Amygdala (tissue), 56 donors: ENCODE measurements at places on chromosomes 13 and 19.

DNA sequence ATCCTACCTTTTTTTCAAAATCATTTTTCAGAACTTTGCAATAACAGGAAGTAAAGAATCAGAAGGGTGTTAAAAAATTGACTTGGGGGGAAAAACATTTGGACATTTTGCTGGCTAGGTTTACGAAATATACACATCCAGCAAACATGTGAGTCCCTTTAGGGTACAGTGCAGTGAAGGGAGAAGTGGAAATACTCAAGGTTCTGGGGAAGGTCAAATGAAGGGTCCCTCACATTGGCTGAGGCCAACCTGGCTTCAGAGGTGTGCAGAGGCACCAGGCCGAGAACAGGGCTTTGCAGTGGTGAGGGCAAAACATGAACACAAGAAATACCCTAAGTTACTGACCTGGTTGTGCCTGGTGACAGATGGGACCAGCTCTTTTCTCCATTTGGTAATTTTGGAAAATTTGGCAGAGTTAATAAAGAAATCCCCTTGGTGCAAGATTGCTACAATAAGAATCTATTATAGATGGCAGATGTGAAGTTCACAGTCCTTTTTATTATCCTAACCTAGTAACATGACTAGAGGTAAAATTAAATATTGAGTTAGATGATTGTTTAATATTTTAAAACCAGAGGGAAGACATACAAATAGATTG is 1.5 kb upstream of the UPF3A start:
- no peak for DNase-seq

GRCh38 chr19:57587529-57587928 is 3.6 kb downstream of the ZIK1 start:
- DNase-seq = no peak

DNA sequence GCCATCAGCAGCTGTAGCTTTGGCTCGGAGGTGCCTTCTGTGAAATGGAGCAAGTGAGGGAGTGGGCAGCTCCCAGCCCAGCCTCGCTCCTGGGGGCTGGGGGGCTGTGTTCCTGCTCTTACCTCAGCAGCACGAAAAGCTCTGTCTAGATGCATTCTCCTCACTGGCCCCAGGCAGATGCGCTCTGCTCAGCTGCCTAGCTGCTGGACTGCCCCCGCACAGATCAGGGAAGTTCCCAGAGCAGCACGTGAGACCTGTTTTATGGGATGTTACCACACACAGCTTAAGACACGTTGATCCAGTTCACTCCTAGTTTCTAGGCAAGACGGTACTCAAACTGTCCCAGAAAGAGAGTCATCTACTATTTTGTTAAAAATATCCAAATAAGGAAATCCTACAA is 13.6 kb downstream of the LCP1 start:
- no peak for DNase-seq

DNA sequence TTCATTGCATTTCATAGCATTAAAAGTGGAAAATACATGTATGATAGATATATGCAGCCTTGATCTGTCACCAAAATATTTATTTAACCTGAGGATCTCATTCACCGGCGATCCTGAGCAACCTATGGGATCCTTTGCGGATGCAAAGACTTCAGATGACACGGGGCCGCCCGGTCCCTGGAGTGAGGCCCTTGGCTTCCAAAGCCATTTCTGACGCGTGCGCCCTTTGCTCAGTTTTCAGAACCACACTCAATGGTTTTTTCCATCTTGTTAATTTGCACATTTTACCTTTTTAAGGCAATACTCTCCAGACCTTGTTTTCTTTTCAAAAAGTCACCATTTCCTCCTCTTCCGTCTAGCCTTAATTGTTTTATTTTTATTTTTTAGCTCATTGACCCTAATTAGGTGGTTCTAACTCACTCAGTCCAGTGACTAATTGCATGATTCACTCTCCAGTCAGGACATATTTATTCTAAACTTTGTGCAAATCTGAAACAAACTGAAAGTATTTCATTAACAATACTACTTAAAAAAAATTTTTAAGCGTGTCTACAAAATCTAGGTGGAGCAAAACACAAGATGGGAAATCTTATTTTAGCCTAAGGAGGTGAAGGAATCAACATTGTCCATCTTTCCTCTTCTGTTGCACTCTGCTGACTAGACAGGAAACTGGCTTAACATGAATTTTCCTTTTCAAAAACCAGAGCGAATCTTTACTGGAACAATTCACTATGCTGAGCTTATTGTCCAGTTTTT is 47.9 kb downstream of the COL4A1 start:
- no peak for DNase-seq

GRCh38 chr13:111177921-111178320 is 62.8 kb downstream of the ARHGEF7 start:
- DNase-seq = no peak

DNA sequence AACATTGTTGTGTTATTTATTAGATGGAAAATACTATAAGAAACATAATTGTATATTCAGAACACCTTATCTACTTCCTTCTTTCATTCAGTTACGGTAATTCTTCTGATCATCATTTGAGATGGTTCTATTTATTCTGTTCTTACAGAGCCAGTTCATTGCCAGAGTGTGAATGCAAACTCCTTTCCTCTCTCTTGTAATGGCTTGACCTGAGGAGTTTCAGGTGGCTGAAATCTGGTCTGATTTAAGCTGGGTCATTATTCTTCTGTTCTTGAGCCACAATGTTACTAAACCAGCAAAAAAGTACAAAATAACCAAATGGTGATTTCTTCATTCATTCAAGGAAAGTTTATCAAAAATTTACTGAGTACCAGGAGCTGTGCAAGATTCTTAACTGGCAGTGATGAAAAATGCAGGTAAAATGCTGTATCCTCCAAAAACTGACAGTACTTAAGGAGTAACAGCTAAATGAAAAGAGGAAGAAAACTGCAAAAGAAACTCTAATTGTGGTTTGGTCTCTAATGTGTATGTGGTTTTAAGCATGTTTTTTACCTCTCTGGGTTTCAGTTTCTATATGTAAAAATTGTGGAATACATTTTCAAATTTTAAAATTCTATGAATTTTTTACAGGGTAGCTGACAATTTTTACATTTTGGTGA is 182.4 kb upstream of the UFM1 start:
- no peak for DNase-seq

DNA sequence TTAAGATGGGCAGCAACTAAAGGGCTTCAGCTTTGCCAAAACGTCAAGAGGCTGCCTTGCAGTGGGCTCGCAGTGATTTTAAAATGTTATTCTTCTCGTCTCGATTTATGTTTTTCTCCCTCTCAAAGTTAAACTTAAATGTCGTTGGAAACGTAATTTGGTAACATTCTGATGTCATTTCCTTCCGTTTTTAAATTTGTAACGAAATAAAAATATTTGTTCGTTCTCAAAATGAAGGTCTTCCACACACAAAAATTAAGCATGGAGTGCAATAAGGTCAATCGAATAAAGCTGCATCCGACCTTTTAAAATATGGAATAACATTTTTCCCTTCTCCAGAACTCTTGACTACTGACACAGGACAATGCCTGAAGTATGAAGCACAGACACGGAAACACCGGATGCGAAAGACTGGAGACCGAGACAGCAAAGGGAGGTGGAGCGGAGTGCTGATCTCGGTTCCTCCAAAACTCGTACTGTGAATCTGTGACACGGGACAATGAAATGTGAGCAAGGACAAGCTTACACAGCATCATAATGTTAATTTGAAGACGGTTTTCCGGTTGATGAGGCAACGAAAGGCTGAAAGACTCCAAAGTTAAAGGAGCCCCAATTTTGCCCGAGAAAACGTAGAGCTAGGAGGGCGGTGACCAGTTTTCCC is 850 bp downstream of the MTMR6 start:
- DNase-seq = no peak

DNA sequence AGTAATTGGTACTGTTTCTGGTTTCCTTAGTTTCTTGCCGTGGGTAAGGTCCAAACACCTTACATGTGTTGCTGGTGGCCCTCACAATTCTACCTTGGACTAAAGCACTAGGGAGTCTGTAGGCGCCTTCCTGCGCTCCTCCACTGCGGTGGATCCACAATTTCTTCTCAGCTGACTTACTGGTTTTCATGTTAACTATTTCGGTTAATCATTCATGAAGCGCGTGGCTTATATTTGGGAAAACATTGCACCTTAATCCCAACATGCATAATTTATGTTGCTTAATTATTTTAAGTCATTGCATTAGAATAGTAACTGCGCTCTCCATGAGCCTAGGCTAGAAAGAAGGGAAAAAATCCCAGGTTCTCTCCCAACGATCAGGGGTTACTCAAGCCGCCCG is 37.7 kb downstream of the ARHGEF7 start:
- no peak for DNase-seq

DNA sequence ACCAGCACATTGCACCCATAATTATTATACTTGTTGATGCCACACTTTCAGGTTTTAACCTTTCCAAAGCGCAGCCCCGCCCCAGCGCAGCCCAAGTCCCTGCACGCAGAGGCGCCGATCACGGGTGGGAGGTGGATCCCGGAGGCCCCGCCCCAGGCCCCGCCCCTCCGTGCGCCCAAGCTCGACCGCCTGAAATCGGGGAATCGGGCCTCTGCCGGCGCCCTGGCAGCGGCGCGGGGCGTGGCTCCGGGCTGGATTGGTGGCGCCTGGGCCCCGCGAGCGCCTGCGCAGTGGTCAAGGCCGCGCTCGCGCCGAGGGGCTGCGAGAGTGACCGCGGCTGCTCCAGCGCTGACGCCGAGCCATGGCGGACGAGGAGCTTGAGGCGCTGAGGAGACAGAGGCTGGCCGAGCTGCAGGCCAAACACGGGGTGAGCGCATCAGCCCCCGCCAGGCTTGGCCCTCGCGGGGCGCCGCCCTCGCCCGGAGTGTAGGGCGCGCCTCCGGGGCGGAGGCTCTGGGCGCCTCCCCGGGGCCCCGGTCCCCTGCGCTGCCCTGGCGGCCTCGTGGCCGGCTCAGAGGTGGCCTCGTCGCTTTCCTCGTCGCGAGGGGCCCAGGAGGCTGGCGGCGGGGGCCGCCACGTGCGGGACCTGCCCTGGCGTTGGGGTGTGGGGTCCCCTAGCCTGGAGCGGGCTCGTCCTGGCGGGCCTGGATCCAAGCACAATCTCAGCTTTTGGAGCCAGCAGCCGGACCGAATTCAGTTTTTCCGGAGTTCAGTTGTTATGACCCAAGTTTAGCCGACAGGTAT is at the start of gene PDCD5:
TSS of gene PDCD5 (plus strand) at position 290 of the 804 bp plus-strand sequence. CDS start at position 362, 72 bp downstream.
- peak; percentile 86 for DNase-seq

- DNase-seq = no peak
Observed at GRCh38 chr13:71485913-71486312, 381.1 kb downstream of the DACH1 start.

DNA sequence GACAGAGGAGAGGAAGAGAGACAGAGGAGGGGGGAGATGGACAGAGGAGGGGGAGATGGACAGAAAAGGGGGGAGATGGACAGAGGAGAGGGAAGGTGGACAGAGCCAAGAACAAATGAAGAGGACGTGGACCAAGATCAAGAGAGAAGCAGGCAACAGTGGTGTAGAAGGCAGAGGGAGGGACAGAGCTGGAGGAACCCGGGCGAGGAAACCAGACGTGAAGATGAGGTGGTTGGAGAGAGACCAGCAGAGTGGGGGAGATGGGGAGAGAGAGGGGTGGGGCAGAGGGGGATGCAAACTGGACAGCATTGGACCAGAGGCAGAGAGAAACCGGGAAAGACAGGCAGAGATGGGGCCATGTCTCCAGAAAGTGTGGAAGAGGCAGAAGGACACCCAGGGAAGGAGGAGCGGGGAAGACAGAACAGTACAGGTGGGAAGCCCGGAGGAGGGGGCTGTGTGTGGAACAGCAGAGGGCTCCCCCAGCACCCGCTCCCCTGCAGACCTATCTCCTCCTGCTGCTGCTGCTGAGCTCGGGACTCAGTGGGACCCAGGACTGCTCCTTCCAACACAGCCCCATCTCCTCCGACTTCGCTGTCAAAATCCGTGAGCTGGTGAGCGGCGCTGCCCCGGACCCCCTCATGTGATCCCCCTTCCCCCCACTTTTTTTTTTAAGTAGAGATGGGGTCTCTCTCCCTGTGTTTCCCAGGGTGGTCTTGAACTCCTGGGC is 1.3 kb downstream of the FLT3LG start:
- no peak for DNase-seq

GRCh38 chr13:101915331-101915730 is 462.9 kb downstream of the ITGBL1 start:
- no peak for DNase-seq

DNA sequence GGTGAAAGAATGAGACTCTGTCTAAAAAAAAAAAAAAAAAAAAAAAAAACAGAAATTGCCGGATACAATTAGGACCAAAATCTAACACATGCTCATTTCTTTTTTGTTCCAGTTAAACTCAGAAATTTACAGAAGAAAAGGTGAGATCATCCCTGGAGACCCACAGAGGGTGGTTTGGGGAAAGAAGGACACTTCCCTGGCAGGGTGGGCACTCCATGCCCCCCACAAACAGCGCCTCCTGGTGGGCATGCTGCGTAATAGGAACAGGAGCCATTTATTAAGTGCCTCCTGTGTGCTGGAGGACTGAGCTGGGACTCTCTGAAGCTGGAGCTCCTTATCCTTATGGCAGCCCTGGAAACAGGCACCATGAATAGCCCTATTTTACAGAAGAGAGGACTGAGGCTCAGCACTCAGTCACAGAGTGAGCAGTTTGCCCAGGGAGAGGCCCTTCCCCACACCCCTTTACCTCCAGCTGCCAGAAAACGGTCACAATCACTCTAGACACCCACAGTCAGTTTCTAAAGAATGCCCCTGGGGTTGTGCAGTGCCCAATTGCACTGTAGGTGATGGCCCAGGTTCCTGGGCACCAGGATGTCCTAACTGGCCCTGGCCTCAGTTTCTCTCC is 10.1 kb downstream of the C19orf38 start:
- DNase-seq = no peak

- peak; percentile 71 for DNase-seq
Observed at GRCh38 chr19:16897029-16897855, 8.4 kb downstream of the F2RL3 start.

- DNase-seq = no peak
Observed at GRCh38 chr19:29881386-29881785, 60.7 kb upstream of the URI1 start.

- DNase-seq = no peak
Observed at GRCh38 chr19:42253245-42254088, 1.5 kb downstream of the ERF start.

DNA sequence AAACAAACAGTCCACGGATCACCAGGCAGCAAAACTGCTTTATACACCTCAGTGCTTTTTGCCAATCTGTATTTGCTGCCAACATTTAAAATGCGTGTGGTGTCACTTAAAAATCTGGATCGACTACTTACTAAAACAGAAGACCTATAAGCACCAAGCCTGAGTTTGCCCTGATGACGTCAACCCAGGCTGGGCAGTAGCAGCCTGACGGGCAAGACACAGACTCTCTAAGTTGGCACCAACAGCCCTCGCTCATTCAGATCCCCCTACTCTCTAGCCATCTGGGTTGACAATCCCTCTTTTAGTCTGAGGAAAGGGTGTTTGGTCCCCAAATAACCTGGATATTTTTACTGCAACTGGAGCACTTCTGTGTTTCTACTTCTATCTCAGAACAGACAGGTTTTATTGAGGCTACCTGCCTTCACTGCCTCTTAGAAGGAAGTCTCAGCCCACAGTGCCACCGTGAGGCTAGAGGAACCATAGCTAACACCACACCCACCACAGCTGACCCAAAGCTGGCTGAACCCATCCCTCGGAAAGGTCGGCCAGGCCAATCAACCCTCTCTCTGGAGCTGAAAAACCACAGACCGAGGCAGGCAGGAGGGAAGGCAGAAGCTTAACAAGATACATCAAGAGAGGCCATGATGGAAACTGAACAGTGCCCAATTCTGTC is 6.9 kb downstream of the SUGP2 start:
- DNase-seq = no peak
